ENCODE measurements at places on chromosomes 5 and 9.

DNA sequence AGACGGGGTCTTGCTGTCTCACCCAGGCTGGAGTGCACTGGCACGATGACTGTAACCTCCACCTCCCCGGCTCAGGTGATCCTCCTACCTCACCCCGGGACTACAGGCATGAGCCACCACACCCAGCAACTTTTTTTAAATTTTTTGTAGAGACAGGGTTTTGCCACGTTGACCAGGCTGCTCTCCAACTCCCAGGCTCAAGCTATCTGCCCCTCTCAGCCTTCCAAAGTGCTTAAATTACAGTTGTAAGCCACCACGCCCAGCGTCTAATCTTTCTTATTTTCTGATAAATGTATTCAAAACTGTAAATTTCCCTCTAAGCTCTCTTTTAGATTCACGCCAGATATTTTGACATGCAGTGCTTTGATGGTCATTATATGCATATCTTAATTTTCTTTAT is 10.3 kb downstream of the FRRS1L start:
- peaks cover 7% of the 10 kb centered on the region for H3K27me3 ChIP-seq
- no peaks in the 10 kb centered on the region for H3K4me1 ChIP-seq
- no peak overlapping the region for H3K4me3 ChIP-seq
- no peak overlapping the region for H3K27ac ChIP-seq

DNA sequence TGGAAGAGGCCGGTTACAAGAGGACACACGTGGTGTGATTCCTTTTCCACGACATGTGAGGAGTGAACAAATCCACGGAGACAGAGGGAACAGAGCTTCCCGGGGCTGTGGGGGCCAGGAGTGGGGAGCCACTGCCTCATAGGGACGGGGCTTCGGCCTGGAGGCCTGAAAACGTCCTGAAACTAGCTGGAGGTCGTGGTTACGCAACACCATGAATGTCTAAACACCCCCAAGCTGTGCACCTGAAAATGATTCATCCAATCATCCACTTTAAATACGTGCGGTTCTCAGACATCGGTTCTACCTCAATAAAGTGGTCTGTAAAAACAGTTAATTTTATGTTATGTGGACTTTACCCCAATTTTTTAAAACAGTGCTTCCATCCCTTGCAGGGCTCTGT is 65.3 kb upstream of the PPP1R26 start:
- H3K36me3 ChIP-seq = no peaks in the 10 kb centered on the region
- peaks cover 4% of the 10 kb centered on the region for H3K27me3 ChIP-seq
- no peak overlapping the region for H3K4me3 ChIP-seq
- DNase-seq = no peak

DNA sequence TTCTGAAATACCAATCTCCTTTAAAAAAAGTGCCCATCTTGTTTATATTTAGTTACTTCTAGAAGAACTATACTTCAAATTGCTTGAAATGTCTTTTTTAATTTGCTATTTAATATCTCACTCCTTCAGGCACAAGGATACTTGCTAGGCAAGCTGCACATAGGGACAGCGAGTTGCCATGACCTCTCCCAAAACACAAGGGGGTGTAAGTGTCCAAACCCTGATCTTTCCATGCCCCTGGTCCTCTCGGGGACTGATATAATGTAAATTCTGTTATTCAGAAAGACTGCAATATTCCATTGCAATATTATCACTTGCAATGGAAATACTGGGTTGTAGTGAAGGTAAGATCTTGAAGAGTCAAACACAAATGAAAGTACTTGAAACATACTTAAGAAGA is 480.4 kb downstream of the CETN3 start:
- H3K36me3 ChIP-seq = no peaks in the 10 kb centered on the region
- no peak for DNase-seq
- H3K27ac ChIP-seq = no peak overlapping the region
- no peak overlapping the region for H3K4me3 ChIP-seq

GRCh38 chr9:105694848-105695581 is 674 bp downstream of the TMEM38B start:
- peaks cover 36% of the 10 kb centered on the region for H3K4me1 ChIP-seq
- peak overlapping the region; percentile 90 for H3K4me3 ChIP-seq
- peaks cover 10% of the 10 kb centered on the region for H3K27me3 ChIP-seq
- no peaks in the 10 kb centered on the region for H3K36me3 ChIP-seq
- peak overlapping the region; percentile 50 for H3K27ac ChIP-seq
- DNase-seq = peak; percentile 62

DNA sequence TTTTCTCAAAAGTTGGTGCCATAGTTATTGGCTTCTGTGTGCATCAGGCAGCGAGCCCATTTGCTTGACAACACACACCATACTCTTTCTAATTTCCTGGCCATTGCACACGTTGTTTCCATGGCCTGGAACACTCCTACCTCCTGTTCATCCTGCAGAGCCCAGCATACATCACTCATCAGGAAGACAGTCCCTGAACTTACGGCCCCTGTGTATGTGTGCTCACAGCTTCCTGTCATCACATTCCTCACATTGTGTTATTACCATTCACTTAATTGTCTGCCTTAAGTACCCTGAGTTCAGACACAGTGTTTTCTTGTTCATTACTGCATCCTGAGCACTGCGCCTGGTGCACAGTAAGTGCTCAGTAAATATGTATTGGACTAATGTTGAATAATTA is 355.9 kb downstream of the PRELID2 start:
- no peak overlapping the region for H3K27ac ChIP-seq
- no peak for DNase-seq
- no peaks in the 10 kb centered on the region for H3K27me3 ChIP-seq
- H3K4me3 ChIP-seq = no peak overlapping the region
- H3K4me1 ChIP-seq = no peaks in the 10 kb centered on the region
- no peaks in the 10 kb centered on the region for H3K36me3 ChIP-seq

GRCh38 chr9:75455444-75455921 is 367.2 kb downstream of the OSTF1 start:
- H3K4me3 ChIP-seq = no peak overlapping the region
- H3K27ac ChIP-seq = no peak overlapping the region
- no peaks in the 10 kb centered on the region for H3K36me3 ChIP-seq
- peaks cover 7% of the 10 kb centered on the region for H3K27me3 ChIP-seq

- H3K36me3 ChIP-seq = no peaks in the 10 kb centered on the region
- DNase-seq = no peak
- H3K4me1 ChIP-seq = no peaks in the 10 kb centered on the region
- H3K27me3 ChIP-seq = peaks cover 14% of the 10 kb centered on the region
- H3K4me3 ChIP-seq = no peak overlapping the region
- H3K27ac ChIP-seq = no peak overlapping the region
Measured at GRCh38 chr5:31577438-31577837, 45.3 kb downstream of the C5orf22 start.

GRCh38 chr9:107487521-107488374 is 1.8 kb downstream of the KLF4 start:
- H3K4me1 ChIP-seq = peaks cover 7% of the 10 kb centered on the region
- H3K27ac ChIP-seq = no peak overlapping the region
- H3K27me3 ChIP-seq = peaks cover 60% of the 10 kb centered on the region
- peak; percentile 21 for DNase-seq

- no peaks in the 10 kb centered on the region for H3K36me3 ChIP-seq
- no peak overlapping the region for H3K27ac ChIP-seq
- DNase-seq = no peak
- no peaks in the 10 kb centered on the region for H3K4me1 ChIP-seq
Measured at GRCh38 chr5:51632793-51633192, 249.5 kb downstream of the ISL1 start.

GRCh38 chr5:147921136-147921535 is 14.8 kb upstream of the C5orf46 start:
- DNase-seq = no peak
- H3K27ac ChIP-seq = no peak overlapping the region
- H3K4me1 ChIP-seq = no peaks in the 10 kb centered on the region
- H3K4me3 ChIP-seq = no peak overlapping the region

DNA sequence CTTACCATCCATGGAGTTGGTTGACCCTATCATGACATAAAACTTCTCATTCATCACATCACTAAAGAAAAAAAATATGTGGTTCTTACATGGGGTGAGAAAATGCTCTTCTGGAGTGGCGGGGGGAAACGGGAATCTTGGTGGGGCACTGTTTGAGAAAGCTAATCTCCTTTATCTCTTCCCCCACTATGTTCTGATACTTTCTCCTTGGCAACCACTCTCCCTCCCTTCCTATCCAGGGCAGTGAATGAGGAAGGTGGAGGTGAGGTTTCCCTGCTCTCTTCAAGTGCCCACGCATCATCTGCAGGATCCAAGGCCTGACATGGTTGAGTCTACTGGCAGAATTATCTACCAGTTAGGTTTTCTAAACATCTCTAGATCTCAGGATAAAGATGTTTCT is 220.8 kb upstream of the TBCA start:
- peaks cover 7% of the 10 kb centered on the region for H3K36me3 ChIP-seq
- H3K27ac ChIP-seq = no peak overlapping the region
- no peak overlapping the region for H3K4me3 ChIP-seq

DNA sequence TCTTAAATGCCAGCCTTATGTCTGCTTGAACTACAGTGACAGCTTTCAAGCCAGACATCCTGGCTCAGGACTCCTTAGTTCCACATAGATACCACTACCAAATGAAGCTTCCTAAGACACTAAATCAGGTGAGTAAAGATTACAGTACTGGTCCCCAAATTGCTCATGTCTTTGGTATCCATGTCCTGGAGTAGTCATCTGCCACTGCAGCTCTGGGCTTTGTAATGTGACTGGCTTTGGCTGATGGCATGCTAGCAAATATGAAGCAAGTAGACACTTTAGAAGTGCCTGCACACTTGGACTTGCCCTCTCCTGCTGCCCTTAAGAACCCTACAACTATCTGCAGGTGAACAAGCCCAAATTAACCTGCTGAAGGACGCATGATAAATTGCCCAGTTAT is 334.9 kb downstream of the BNC2 start:
- no peak overlapping the region for H3K4me3 ChIP-seq
- no peaks in the 10 kb centered on the region for H3K36me3 ChIP-seq
- no peaks in the 10 kb centered on the region for H3K4me1 ChIP-seq
- DNase-seq = no peak
- no peak overlapping the region for H3K27ac ChIP-seq

GRCh38 chr5:32523625-32524024 is 61.7 kb upstream of the SUB1 start:
- H3K27ac ChIP-seq = no peak overlapping the region
- H3K27me3 ChIP-seq = no peaks in the 10 kb centered on the region
- DNase-seq = peak; percentile 22
- H3K4me3 ChIP-seq = no peak overlapping the region
- H3K36me3 ChIP-seq = no peaks in the 10 kb centered on the region

DNA sequence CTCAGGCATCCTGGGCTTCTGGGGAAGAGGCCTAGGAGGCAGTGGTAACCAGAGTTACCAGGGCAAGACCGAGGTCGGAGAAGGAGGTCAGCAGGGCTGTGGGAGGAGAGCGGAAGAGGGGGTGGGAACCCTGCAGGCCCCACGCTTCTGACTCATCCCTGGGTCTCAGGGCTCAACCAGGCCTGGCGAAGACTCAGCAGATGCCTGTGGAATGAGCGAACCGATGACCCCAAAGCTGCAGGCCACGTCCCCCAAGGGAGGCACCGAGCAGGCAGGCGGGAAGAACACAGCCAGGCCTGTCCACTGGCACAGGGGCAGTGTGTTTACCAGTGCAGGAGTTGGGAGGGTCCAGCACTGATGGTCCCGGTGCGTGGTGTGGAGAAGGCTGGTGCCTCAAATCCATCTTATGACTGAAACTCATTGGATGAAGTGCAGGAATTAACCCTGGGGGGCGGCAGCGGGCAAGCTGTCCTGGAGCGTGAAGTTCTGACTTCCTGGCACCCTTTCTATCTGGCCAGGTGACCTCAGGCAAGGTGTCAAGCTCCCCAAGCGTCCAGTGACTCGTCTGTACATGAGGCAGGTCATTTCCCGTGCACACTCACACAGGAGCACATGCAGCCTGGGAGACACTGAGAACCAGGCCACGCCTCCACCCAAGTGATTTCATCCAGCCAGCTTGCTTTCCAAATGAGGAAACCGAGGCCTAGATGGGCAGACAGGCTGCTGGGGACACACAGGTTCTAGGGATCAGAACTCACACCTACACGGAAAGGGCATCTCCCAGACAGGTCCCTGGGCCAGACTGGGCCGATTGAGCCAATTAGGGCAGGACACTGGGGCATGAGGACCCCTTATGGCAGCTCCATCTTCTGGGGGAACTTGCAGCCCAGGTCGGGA is 69.1 kb downstream of the ADAMTS2 start:
- no peaks in the 10 kb centered on the region for H3K27me3 ChIP-seq
- H3K4me3 ChIP-seq = no peak overlapping the region
- no peak for DNase-seq
- no peaks in the 10 kb centered on the region for H3K4me1 ChIP-seq

DNA sequence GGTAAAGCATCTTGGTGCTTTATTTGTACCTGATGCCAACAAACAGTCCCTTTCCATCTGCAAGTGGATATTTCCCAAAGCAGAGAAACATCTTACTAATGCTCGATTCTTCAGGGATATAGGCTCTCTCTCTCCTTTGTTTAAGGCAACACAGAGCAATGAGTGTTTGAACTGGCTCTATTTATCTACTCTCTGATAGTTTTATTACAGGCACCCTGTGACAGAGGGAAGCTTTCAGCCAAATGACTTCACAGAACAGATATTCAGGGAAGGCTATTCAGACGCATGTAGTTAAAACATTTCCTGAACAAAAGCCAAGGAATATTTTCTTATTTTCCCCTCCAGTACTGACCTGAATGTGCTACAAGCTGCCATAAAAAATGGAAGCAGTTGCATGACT is 141.8 kb downstream of the YIPF5 start:
- H3K27ac ChIP-seq = no peak overlapping the region
- no peak for DNase-seq
- no peaks in the 10 kb centered on the region for H3K27me3 ChIP-seq

DNA sequence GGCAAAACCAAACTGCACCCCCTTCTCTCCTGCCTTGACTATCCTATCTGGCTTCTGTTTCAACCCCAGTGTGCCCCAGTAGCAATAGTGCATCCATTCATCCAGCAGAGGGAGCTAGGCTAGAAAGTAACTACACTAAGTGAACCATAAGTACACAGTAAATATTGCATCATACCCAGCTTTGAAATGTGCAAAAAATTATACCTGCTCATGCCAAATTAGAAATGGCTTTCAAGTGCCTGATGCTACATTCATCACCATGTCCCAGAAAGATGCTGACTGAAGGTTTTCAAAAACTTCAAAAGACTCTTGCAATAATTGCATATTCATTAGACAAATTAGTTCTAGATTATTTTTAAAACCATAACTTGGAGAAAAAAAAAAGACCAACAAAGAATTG is 153.5 kb downstream of the PRELID2 start:
- H3K27ac ChIP-seq = no peak overlapping the region
- H3K4me1 ChIP-seq = no peaks in the 10 kb centered on the region
- no peaks in the 10 kb centered on the region for H3K27me3 ChIP-seq
- peak; percentile 62 for DNase-seq

- H3K27ac ChIP-seq = no peak overlapping the region
- peaks cover 3% of the 10 kb centered on the region for H3K27me3 ChIP-seq
- no peak overlapping the region for H3K4me3 ChIP-seq
- DNase-seq = no peak
- peaks cover 1% of the 10 kb centered on the region for H3K36me3 ChIP-seq
Measured at GRCh38 chr5:168317521-168318147, 26.2 kb downstream of the WWC1 start.
